ENCODE measurements at places on chromosomes 13 and 19.

DNA sequence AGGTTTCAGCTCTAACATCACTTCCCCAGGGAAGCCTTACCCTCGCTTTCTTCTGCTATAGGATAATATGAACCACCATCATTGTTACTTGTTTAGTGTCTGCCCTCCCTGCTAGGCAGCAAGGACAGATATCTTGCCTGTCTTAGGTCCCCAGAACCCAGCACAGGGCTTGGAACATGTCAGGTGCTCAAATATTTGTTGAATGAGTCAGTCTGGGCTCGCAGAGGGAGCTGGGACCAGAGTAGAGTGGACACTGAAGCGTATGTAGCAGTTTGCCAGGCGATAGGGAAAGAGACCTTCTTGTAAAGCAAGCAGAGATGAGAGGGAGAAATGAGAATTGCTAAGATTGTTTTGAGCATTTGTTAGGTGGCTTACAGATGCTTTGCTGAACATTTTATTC, 11.7 kb downstream of the BCKDHA start:
- no peak for DNase-seq

GRCh38 chr19:4313847-4314490, 9.6 kb downstream of the FSD1 start:
- DNase-seq, result no peak

GRCh38 chr19:30391554-30392551, 19.7 kb downstream of the ZNF536 start:
- DNase-seq, result peak; percentile 97

DNA sequence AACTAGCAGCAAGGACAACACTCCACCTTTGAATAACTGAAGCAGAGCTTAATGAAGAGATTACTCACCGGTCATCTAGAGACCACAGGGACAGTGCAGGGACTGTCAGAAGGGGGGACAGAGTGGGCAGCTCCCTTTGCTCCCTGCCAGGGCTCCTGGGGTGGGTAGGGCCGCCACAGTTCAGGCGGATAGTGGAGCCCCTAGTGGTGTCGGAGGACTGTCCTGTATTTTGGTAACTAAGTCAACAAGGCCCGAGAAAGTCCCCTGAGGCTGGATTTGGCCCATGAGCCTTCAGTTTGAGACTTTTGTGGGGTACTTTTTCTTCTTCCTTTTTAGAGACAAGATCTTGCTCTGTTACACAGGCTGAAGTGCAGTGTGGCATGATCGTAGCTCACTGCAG, 44.6 kb downstream of the GJA3 start:
- no peak for DNase-seq

DNA sequence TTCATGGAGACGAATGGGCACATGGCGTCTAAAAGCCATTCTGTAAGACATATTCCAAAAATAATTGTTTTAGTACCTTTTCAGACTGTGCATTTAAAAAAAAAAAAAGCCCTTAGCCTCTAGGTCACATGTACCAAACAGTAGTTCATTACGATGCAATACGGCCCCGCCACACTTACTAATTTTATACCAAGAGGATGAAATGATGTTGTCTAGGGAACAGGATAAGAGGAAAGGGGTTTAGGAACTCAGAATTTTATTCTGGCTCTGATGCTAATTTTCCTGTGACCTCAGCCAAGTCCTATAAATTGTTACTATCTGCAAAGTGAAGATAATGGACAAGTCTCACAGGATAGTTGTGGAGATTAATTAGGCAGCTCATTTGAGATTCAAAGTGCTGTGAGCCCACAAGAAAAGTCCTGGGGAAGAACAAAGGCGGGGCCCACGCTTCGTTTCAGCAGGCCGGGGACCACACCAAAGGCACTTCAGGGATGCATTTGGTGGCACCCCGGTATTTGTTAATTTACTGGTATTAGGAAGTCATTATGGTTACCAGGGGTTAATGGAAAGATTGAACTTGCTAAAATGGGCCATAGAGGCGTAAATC, 511.1 kb downstream of the IRS2 start:
- DNase-seq, result no peak

- peak; percentile 60 for DNase-seq
These were observed 19.5 kb downstream of the NUFIP1 start for GRCh38 chr13:44969551-44970484.

DNA sequence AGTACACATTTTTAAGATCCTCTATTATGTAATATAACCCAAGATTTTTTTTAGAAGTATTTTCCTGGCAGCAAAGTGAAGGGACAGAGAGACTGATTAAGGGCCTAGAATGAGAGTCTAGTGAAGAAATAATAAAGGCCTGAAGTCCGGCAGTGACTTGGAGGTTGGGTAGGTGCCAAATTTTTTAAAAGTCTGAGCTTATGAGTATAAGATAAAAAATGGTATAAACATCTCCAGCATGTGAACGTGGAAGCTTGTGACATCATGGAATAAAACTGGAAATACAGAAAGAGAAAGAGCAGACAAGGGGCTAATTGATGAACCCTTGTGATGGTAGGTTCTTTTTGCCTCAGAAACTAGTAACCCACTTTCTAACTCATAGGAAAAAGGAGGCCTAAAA, 174.6 kb downstream of the SUCLA2 start:
- no peak for DNase-seq

GRCh38 chr13:95893861-95894260, 159.3 kb downstream of the UGGT2 start:
- no peak for DNase-seq

DNA sequence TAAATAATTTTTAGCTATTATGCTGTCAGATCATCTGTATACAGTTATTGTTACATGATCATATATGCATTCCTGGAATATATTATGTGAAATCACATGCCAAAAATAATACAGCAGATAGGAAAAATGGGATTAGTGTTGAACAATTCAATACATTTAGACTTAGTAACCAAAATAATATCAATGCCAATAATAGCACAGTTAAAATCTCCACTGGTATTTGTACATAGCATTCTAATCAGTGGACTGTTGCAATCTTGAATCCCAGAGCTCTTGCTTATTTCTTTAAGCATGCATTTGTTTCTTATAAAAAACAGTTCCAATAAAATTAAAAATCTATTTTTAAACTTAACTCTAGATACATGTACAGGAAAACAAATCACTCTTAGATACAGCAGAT, 2772.2 kb downstream of the PCDH9 start:
- no peak for DNase-seq

DNA sequence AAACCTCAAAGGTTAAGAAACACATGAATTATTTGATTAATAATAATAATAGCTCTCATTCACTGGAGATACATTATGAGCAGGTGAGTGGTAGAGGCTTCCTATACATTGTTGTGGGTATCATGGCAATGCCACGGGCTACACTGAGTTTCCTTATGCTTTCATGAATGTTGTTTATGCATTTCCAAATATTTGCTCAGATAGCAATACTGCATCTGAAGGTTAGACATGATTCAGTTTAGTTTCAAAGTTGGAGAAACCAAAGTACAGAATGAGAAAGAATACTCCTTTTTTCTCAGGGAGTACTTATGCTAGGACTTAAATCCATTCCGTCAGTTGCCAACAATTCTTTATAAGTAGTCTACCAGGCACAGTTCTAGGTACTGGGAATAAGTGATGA, 108.5 kb downstream of the FRY start:
- DNase-seq, result no peak

DNA sequence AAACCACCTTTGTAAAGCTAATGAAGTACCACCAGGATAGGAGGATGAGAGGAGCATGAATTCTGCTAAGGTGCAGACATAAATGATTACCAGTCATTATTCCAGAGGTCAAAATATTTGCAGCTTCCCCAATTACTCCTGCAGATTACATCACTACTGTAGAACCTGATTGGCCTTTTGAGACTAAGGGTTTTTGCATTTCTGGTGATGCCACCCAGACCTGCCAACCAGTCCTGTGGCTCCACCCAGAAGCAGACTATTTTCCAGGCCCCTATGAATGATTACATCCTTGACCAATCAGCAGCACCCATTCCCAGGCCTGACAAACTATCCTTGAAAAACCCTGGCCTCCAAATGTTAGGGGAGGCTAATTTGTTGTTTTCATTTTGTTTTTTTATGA, 11.2 kb upstream of the KCNC3 start:
- no peak for DNase-seq

- DNase-seq, result no peak
These were observed 8.5 kb downstream of the ACTMAP start for GRCh38 chr19:40741527-40742390.

DNA sequence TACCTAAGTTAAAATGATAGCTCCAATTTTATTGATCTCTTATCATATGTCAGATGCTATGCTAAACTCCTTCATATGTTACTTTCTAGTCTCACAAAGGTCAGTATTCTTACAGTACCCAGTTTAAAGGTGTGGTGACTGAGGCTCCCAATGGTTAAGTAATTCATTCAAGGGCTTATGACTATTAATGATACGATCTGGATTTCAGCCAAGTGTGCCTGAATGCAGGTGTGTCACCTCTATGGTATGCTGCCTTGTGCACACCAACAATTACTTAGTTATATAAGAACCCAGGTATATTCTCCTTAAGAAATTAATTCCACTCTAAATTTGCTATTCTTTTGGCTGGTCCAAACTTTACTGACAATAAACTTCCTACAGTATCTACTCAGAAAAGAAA, 84.6 kb upstream of the TRPC4 start:
- no peak for DNase-seq

DNA sequence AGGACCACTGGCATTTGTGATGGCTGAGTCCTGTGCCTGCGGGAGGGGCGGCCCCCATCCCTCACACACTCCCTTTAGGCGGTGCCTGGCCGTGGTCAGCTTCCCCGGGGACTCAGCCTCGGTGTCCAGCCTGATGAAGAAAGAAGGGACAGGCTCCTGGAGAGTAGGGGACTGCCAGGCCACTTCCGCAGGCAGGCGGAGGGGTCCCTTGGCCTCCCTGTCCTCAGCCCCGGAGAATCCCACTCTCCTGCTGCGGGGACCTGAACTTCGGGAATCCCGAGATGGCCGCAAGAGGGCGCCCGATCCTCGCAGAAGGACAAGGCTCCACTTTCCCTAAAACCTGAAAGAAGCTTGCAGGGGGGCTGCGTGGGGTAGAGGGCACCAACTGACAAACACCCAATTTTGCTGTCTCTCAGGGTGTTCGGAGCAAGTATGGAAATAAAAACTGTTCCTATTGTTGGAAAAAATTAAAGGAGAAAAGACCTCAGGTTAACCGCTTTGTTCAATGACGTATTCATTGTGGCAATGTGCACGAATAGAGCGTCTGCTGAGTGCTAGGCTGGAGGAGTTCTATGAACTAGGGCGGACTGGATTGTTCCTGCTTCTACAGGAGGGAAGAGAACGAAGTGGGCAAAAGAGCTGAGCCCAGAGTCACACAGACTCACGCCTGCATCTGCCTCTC, 297.3 kb downstream of the ZNF536 start:
- peak; percentile 69 for DNase-seq

DNA sequence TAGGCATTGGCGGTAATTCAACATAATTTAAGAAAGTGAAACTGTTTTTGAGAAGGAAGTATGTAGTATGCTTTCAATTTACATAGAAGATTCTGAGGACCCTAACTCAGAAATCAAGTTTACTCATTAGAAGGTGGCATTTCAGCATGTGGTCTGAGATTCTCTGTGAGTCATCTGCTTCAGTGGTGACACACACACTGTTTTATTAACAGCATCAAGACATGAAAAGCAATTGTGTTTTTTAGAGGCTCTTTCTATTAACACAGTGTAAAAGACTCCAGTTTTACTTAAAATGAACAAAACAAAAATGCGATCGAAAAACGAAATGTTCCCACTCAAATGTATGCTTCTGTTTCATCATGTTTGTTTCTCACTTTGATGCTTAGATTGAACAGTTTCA, 802.1 kb upstream of the SLITRK6 start:
- DNase-seq, result no peak

DNA sequence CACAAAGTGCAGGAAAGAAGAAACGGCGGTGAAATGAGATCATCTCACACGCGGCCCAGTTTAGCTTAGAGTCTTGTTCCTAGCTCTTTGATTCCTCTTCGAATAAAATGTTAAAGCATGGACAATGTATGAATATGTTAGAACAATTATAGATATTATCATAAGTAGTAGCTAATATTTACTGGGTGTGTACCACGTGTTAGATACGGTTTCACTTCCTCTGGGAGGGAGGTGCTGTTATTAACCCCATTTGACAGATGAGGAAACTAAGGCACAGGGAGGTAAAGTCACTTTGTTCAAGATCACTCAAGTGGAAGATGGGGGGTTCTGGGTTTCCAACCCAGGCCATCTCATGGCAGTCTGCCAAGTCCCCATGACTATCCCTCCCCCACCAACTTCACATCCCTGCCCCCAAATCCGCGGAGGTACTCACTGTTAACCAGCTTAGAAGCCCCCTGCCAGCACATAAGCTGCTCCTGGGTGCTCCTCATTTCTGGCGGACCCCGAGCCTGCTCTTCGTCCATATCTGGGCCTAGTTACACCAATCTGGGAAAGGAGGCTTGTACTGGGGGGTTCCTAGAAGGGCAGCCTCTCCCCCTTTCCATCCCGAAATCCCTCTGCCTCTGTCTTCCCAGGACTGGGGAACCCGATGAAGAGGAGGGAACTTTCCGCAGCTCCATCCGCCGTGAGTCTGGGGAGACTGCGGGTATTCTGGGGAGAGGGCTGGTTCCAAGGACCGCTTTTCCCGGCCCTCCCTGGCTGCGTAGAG, 1.0 kb upstream of the FXYD7 start:
- no peak for DNase-seq

DNA sequence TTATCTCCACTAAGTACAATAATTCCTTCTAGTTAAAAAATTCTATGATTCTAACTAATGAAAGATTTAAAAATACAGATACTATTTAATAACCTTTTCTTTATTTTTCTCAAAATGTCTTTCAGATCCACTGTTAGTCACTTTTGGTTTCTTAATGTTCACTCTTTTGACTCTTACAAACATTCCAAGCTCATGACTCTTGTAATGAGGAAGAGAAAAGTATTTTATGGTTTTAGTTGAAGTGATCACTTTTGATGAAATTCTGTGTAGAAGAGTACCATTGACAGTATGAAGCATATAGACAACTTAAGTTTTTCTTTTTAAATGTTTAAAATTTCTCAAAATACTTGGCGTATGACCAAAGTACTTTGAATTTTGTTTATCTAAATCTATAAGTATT, 27.8 kb downstream of the COG3 start:
- no peak for DNase-seq

- peak; percentile 33 for DNase-seq
These were observed 10.2 kb upstream of the SUPT20H start for GRCh38 chr13:37069597-37070103.

GRCh38 chr13:101262306-101262705, 154.0 kb downstream of the NALCN start:
- no peak for DNase-seq

DNA sequence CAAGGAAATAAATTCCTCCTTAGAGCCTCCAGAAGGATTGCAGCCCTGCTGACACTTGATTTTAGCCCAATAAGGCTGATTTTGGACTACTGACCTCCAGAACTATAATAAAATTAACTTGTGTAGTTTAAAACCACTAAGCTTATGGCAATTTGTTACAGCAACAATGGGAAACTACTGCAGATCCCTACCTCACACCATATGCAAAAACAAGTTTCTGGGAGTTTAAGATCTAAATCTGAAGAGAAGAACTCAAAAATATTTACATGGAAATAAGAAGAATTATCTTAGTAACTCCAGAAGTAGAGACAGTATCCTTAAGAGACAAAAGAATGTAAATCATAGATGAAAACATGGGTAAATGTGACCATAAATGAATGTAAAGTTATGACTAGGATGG, 5.9 kb downstream of the ZNF575 start:
- no peak for DNase-seq

GRCh38 chr19:2977746-2978138, 378 bp downstream of the TLE6 start:
- DNase-seq, result no peak

GRCh38 chr19:18869781-18870530, 26.0 kb downstream of the CERS1 start:
- no peak for DNase-seq

GRCh38 chr19:40745402-40745780, 4.9 kb downstream of the ACTMAP start:
- DNase-seq, result no peak
